A549 treated with Hydrocortisone at 1 μM for 4 hours (cell line): ENCODE measurements at places on chromosomes 6 and 20. TPM values are rescaled to one million over a fixed set of nuclear protein-coding genes. Genes with fewer than 3 reads are reported as not detected.

Gene SNPH
- total RNA-seq = 3.9 to 4.8 TPM (median 4.1 TPM) in 5 replicates

Gene PTGIS
- 0.02 to 0.07 TPM (median 0.05 TPM) in 3 of 5 replicates, not detected in the others for total RNA-seq

Gene SMAP1
- 17.7 to 19.3 TPM (median 18.3 TPM) in 5 replicates for total RNA-seq

Gene MATN4
- total RNA-seq = 0.06 to 0.16 TPM (median 0.08 TPM) in 5 replicates

Gene CRIP3
- 0.31 to 0.45 TPM (median 0.37 TPM) in 4 of 5 replicates, not detected in the other for total RNA-seq

Gene ALDH8A1
- 0.06 to 0.22 TPM (median 0.10 TPM) in 5 replicates for total RNA-seq
